AG09319 (cell line): ENCODE measurements at places on chromosomes 2 and 18.

GRCh38 chr2:217735034-217735433, 267.8 kb downstream of the TNS1 start:
- DNase-seq, result no peak

DNA sequence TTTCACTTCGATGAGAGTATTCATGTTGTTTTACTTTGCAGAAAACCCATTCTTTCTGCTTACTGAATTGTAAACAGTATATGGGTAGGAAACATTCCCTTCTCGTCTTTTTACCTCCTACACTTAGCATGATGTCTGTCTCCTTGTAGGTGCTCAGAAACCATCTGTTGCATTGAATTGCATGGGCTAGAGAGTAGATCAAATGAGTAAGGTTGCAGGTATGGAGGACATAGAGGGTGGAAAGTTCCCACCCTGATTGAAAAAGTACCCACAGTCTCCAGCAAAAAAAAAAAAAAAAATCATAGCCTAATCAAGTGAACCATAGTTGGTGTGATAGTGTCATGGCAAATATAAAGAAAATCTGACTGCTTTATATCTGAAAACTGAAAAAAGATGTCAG, 1.7 kb downstream of the CYTIP start:
- no peak for DNase-seq

GRCh38 chr2:57862727-57863126, 183.9 kb upstream of the VRK2 start:
- DNase-seq, result no peak

DNA sequence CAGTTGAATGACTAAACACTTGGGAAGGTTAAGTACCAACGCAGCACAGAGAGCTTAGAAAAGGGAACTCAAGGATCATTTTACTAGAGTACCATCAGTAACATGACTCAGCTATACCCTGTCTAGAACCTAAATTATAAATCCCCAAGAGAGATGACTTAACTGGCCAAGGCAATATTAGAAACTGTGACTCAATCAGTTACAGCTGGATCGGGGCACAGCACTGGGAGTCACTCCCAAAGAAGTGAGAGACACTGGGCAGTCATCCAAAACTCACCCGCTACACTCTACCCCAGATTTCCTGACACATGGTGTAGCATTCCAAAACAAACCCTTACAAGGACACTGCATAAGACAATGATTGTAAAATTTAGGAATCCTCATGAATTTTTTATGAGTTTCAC, 17.7 kb downstream of the IWS1 start:
- DNase-seq, result peak; percentile 95

GRCh38 chr2:219325657-219326315, 6.8 kb downstream of the RESP18 start:
- DNase-seq, result no peak

- DNase-seq, result no peak
Measured at GRCh38 chr2:127572841-127573240, 37.4 kb downstream of the MYO7B start.

- DNase-seq, result no peak
Measured at GRCh38 chr2:192196421-192197194, 1.9 kb upstream of the TMEFF2 start.

- peak; percentile 40 for DNase-seq
Measured at GRCh38 chr18:48827291-48828193, 123.2 kb downstream of the SMAD7 start.

GRCh38 chr18:78821396-78821795, 158.2 kb upstream of the SALL3 start:
- no peak for DNase-seq

DNA sequence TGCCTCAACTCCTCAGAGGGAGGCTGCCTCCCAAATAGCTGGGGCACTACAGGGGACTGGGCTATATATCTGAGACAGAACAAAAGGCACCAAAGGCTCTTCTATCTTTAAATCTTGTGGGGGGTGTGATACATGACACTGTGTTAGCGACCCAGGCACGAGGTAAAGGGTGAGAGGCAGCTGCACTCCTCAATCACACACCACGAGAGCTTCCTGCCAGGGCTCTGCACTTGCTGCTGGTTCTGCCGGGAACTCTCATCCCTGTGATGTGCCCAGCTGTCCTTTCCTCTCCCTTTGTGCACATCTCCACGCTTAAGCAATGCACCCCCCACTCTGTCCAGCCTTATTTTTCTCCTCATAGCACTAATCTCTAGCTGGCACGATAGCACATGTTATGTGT, 32.4 kb downstream of the NPC1 start:
- no peak for DNase-seq

- no peak for DNase-seq
Measured at GRCh38 chr2:3433776-3434400, 54.4 kb downstream of the TRAPPC12 start.

DNA sequence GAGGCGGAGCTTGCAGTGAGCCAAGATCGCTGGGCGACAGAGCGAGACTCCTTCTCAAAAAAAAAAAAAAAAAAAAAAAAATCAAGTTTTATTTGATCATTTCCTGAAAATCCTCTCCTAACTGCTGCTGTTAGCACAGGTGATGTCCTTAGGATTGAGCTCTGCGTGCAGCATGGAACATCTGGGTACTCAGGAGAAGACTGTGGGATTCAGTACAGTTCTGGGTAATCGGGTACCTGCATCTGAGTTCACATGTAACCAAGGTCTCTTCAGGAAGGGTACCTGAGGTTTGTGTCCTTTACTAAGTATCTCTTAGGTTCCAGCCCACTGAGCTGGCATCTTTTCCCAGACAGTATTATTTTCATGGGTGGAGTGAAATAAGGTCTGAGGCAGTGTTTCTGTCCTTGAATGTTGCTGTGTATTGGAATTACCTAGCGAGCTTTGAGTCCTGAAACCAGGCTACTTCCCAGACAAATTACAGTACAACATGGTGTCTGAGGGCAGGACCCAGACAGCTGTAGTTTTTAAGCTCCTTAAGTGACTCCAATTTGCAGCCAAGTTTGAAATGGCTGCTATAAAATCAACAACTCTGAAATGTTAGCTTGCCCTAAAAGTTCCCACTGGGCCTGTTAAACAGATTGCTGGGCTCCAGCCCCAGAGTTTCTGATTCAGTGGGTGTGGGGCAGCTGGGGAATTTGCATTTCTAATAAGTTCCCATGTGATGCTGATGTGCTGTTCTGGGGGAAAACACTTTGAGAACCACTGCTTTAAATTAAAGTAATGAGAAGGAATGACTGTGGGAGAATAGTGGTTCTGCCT, 120.5 kb downstream of the PMAIP1 start:
- DNase-seq, result no peak

GRCh38 chr2:20611077-20611843, 39.6 kb downstream of the HS1BP3 start:
- peak; percentile 56 for DNase-seq

GRCh38 chr2:207565736-207566500, 36.2 kb downstream of the CREB1 start:
- no peak for DNase-seq

DNA sequence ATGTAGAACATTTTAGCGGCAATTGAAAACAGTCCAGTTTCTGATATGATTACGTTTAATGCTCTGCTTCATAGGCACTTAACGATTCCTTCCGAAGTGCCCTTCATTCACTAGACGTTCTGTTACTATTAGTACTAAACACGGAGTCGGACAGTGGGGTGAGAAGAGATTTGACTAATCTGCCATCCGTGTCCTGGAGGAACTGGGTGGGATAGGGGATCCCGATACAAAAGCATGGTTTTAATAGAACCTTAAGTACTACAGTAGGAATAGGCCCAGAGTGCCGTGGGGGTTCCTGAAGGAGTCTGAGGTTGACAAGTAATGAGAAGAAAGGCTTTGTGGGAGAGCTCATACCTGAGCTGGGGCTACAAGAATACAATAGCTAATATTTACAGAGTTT, 631 bp downstream of the MORN2 start:
- no peak for DNase-seq

DNA sequence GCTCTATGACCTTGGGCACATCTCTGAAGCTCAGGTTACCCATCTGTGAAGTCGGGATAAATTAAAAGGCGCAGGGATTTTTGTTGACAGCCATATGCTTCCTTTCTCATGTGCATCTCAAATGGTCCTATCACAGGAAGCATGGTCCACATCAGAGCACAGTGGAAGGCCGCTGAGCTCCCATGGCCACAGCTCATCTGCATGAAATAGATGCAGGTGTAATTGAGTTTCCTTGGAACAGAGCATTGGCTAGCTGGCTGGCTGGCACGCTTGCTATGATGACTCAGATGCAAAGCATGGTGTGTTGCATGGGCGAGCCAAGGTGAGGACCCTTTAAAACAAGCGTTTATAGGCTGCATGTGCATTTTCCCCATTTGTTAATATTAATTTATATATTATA, 79.3 kb downstream of the TXNL1 start:
- no peak for DNase-seq

GRCh38 chr2:60533101-60534051, 20.1 kb downstream of the BCL11A start:
- DNase-seq, result peak; percentile 62

DNA sequence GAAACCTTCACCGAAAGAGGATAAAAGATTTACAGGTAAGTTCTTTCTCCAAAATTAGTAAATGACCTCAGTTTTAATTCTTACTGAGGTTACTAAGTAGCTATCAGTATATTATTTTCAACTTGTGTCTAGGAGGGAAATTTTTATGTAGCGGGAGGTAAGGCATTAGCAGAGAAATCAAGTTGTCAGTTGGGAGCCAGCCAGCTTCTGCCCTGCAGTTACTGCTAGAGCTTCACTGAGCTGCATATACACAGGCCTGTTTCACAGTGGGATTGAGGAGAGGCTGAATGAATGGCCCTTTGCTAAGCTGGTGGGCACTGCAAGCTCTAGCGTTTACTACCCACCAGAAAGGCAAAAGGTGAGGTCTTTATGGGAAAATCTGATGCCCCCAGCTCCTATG, 105.7 kb downstream of the ACAA2 start:
- no peak for DNase-seq

- DNase-seq, result no peak
Measured at GRCh38 chr2:191740759-191741158, 62.8 kb downstream of the NABP1 start.

- DNase-seq, result no peak
Measured at GRCh38 chr2:101958061-101958460, 33.7 kb upstream of the IL1R2 start.
